ENCODE measurements at places on chromosomes 6 and 20.

- DNase-seq: no peak
Observed at GRCh38 chr6:4153514-4153985, 18.2 kb upstream of the ECI2 start.

DNA sequence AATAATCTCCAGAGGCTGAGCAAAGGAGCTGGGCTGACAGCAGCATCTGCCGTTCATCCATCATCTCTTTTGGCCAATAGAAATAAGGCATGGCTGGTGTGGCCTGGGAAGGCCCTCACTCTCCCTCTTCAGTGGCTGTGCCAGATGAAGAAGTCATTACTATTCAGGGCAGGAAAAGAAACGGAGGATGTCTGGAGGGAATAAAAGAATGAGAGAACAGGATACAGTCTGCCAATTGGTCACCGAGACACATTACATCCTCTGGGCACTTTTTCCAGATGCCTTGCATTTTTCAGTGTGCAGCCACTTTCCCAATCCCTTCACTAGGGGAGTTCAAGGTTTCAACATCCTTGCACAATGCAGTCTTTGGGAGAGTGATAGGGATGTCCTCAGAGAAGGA is 32.2 kb upstream of the VGLL2 start:
- no peak for DNase-seq

DNA sequence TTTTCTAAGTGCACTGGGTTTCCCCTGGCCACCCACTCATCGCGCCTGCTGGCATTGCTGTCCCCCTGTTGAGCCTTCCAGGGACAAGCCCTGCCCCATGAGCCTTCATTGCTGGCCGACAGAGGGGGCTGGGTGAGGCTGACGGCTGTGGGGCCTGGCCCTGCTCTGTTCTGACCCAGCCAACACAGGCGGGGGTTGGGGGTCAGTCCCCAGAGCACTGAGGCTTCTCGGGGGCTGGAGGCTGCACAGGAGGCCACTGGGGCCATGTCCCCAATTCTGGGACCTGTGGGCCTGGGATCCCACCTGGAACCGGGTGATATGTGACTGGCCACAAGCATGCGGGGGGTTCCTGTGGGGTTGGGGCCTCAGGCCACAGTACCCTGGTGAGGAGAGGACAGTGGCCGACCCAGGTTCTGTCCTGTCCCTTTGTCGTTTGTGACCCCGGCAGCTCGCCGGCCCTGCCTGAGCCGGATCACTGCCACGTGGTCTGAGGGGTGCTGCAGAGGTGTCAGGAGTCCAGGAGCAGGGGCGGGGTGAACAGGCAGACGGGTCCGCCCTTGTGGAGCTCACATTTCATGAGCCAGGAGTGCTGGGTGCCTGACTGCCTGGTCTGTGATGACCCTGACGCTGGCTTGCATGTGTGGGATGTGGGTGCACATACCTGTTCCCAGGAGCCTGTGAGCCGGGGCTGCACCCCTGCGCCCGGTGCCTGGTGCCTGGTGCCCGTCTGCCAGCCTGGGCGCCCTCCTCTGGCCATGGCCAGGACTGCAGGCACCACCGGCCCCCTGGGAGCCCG is 2.1 kb upstream of the COL20A1 start:
- DNase-seq: peak; percentile 11

DNA sequence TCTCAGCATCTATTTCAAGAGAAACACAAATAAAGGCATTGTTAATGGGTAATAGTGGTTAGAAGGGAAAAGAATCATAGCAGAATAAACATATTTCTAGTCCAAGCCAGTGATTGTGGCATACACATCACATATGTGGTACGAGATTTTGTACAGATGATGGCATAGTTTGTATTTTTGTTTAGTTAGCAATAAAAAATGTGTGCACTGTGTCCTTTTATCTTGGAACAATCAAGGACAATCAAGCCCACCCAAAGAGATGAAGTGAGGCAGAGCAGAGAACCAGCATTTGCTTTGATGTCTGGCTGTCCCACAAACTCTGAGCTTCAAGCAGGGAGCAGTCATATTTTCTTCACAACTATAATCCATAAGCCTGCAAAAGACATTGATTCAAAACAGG is 256.5 kb upstream of the CHD6 start:
- no peak for DNase-seq

GRCh38 chr6:138082232-138082631 is 25.0 kb downstream of the PERP start:
- DNase-seq: no peak

- DNase-seq: no peak
Observed at GRCh38 chr6:25899123-25899522, 25.1 kb upstream of the SLC17A3 start.

GRCh38 chr20:33713865-33714367 is 6.2 kb downstream of the PXMP4 start:
- no peak for DNase-seq

GRCh38 chr6:67880939-67881705 is 754.0 kb upstream of the ADGRB3 start:
- no peak for DNase-seq

DNA sequence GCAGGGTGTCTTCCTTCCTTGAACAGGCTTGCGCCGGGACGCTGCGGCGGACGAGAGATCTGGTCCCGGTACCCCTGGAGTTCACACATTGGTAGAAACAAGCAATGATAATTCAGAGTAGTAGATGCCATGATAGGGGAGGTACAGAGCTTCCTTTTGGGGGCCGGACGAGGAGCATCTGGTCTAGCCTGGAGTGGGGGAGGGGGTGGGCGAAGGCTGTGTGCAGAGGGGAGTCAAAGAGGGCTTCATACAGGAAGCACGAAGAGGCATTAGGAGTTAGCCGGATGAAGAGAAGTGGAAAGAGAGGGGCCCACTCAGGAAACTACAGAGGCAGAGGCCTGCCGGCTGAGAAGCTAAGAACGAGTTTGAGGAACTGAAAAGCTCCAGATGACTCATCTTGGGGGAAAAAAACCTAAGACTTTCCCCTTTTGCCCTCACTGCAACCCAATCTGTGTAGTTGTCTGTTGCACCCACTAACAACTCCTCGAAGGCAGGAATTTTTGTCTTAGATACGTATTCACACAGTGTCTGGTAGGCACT is 611 bp downstream of the CNPY3 start:
- DNase-seq: peak; percentile 39

DNA sequence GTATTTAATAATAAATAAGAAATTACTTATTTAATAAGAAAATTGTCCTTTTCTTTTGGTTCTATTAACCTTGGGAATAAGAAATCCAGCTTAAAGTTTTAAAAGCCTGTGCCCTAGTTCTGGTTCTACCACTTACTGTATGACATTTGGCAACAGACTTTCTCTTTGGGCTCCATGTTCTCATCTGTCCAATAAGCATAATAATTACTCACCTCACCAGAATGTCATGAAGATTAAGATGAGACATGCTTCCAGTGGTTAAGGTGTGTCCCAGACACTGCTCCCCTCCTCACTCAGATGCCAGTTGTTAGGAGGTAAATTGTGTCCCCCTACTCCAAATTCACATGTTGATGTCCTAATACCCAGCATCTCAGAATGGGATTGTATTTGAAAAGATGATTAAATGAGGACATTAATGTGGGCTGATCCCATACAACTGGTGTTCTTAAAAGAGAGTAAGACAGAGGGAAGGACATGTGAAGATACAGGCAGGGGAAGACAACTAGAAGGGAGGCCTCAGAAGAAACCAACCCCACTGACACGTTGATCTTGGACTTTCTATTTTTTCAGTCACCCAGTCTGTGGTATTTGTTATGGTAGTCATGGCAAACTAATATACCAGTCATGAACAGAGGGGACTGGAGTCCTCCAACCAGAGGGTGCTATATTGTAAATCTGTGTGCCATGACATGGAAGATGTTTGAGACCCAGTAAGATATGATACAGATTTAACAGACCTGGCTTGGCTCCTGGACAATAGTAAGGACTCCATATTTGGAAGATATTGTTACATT is 6.4 kb upstream of the MICAL1 start:
- no peak for DNase-seq

- no peak for DNase-seq
Observed at GRCh38 chr6:28696167-28696566, 170.5 kb downstream of the GPX5 start.

- no peak for DNase-seq
Observed at GRCh38 chr6:4378319-4378996, 243.1 kb upstream of the ECI2 start.
